Thoracic aorta (tissue), 2 donors: ENCODE measurements at places on chromosomes 1 and 21. TPM values are rescaled to one million over a fixed set of nuclear protein-coding genes. Genes with fewer than 3 reads are reported as not detected.
A peak's percentile ranks its signal among the peaks of the same experiment; 100 is the strongest.

ADAM30 gene
- total RNA-seq = not detected

KIF26B gene
- total RNA-seq = 0.41 TPM

RAP1GAP gene
- total RNA-seq = 0.27 TPM

MIXL1 gene
- not detected for total RNA-seq

LCE3E gene
- not detected for total RNA-seq

CDC42BPA gene
- 89.7 TPM for total RNA-seq

INTS11 gene
- 195 TPM for total RNA-seq

- no peak overlapping the region for H3K4me3 ChIP-seq
- H3K27ac ChIP-seq = no peak overlapping the region
- no peaks in the 10 kb centered on the region for H3K36me3 ChIP-seq
Measured at GRCh38 chr1:166350490-166350889, 183.7 kb upstream of the FAM78B start.

GRCh38 chr1:180250883-180251509, 20.9 kb downstream of the LHX4 start:
- H3K4me3 ChIP-seq = no peak overlapping the region
- H3K27me3 ChIP-seq = no peaks in the 10 kb centered on the region
- DNase-seq = no peak
- H3K36me3 ChIP-seq = no peaks in the 10 kb centered on the region
- H3K27ac ChIP-seq = no peak overlapping the region

GRCh38 chr21:31254131-31254530, 89.9 kb downstream of the TIAM1 start:
- H3K27ac ChIP-seq = no peak overlapping the region
- no peaks in the 10 kb centered on the region for H3K27me3 ChIP-seq
- DNase-seq = no peak
- H3K4me1 ChIP-seq = no peaks in the 10 kb centered on the region
- H3K4me3 ChIP-seq = no peak overlapping the region

- DNase-seq = no peak
- no peak overlapping the region for H3K27ac ChIP-seq
- no peaks in the 10 kb centered on the region for H3K27me3 ChIP-seq
Measured at GRCh38 chr1:115412286-115412685, 74.2 kb upstream of the NGF start.

DNA sequence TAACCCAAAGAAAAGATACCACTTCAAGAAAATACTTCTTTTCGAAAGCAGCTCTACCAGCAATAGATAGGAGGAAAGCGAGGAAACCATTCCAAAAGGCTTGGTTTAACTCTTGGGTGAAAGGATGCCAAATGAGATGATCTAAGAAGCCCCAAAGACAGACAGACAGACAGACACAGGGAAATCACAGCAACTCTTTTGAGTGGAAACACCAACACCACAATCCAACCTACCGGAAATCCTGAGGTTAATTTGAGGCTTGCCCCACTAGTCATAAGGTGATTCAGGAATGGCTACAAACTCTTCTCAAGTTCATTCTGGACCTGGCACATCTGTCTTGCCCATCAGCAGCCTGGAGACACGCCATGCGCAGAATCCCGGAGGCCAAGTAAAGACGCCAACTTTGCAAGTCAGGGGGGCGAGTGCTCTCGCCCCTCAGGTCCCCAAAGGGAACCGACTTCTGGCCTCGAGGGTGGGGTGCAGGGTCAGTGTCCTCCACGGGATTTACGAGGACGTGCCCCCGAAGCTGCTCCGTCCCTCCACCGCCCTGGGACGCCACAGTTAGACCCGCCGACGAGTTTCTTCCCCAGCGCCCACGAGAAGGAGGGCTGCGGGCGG, 778 bp downstream of the EVI5 start:
- peak overlapping the region; percentile 99 for H3K27ac ChIP-seq
- no peak for DNase-seq
- H3K4me3 ChIP-seq = peak overlapping the region; percentile 89
- peaks cover 15% of the 10 kb centered on the region for H3K4me1 ChIP-seq

- peaks cover 27% of the 10 kb centered on the region for H3K4me1 ChIP-seq
- DNase-seq = peak; percentile 80
- no peaks in the 10 kb centered on the region for H3K36me3 ChIP-seq
- H3K27me3 ChIP-seq = no peaks in the 10 kb centered on the region
- peak overlapping the region; percentile 37 for H3K4me3 ChIP-seq
Measured at GRCh38 chr21:45294509-45295291, 7.0 kb upstream of the POFUT2 start.

DNA sequence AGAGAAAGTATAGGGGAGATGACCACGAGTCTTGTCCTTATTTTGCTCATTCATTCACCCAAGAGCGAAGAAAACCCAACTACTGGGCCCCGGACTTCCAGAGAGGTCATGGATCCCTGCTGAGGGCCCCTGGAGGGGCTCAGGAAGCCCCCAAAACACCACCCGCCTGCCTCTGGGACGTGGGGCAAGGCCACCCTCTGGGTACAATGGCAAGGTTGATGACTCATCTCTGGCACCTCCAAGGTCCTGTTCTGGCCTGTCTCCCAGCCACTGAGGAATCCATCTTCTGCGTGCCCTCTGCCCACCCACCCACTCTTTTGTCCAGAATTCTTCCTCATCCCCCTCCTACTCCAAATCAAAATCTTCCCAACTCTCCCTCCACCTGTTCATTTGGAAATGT, 21.3 kb upstream of the PRDM15 start:
- H3K4me3 ChIP-seq = no peak overlapping the region
- H3K27ac ChIP-seq = no peak overlapping the region
- no peaks in the 10 kb centered on the region for H3K27me3 ChIP-seq
- H3K4me1 ChIP-seq = peaks cover 22% of the 10 kb centered on the region

GRCh38 chr1:75171876-75172275, 37.7 kb downstream of the LHX8 start:
- no peaks in the 10 kb centered on the region for H3K36me3 ChIP-seq
- no peaks in the 10 kb centered on the region for H3K27me3 ChIP-seq
- no peak for DNase-seq

DNA sequence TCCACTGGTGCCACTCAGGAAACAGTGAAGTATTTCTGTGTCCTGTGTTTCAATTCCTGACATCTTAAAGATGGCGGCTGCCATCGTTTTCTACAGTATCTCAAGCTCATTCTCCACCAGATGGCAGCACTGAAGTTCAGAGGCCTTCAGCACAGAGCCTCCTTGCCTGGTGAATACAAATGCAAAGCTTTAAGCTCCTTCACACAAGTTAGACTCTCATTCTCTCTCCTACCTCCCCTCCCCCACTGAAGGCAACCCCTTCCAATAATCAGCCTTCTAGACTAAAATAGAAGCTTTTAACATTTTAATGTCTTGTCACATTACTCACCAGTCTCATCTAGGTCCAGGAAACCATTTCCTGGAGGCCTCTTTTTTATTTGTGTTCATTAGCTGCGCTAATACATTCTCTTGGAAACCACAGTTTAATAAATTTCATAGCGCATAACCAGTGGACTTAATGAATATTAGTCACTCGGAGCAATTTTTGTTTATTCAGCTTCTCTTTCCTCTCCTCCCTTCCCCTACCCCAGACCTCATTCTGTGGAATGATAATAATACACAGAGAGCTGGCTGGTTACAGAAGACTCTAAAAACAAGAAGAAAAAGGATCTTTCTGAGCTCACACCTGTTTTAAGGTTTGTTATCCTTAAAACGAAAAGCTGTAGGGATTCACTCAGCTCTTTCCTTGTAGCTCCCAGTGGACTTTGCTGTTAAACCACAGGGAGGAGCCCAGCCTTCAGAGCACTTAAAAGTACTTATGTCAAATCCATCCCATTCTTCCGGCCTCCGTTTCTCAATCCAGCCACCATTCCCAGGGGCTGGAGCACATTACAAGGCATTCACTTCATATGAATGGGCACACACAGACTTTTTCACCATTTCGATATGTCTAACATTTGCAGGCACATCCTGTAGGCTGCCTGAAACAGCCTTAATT, 384.9 kb downstream of the HLX start:
- peak; percentile 38 for DNase-seq
- H3K27ac ChIP-seq = no peak overlapping the region
- H3K4me1 ChIP-seq = no peaks in the 10 kb centered on the region
- no peaks in the 10 kb centered on the region for H3K27me3 ChIP-seq
- H3K4me3 ChIP-seq = no peak overlapping the region

DNA sequence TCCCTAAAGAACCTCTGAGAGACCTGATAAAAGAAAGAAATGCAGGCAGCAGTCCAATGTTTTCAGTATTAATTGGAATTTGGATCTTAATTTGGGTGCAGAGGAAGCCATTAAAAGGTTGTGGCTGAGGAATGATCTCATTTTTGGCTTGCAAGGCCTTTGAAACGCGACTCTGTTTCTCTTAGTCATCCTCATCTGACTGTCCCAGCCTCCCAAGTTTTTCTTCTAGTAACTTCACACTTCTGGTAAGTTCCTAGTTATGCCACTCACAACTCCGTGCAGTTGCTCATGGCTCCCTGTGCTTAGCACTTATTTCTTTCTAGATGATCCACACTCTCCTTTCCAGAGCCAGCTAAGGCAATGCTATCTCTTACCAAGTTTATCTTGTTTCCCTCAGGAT, 147.4 kb upstream of the USP24 start:
- no peak overlapping the region for H3K27ac ChIP-seq
- no peaks in the 10 kb centered on the region for H3K27me3 ChIP-seq
- H3K36me3 ChIP-seq = no peaks in the 10 kb centered on the region
- no peak overlapping the region for H3K4me3 ChIP-seq
- DNase-seq = no peak
- H3K4me1 ChIP-seq = no peaks in the 10 kb centered on the region

GRCh38 chr21:46207006-46207919, 21.3 kb downstream of the LSS start:
- H3K4me3 ChIP-seq = no peak overlapping the region
- H3K27ac ChIP-seq = no peak overlapping the region

DNA sequence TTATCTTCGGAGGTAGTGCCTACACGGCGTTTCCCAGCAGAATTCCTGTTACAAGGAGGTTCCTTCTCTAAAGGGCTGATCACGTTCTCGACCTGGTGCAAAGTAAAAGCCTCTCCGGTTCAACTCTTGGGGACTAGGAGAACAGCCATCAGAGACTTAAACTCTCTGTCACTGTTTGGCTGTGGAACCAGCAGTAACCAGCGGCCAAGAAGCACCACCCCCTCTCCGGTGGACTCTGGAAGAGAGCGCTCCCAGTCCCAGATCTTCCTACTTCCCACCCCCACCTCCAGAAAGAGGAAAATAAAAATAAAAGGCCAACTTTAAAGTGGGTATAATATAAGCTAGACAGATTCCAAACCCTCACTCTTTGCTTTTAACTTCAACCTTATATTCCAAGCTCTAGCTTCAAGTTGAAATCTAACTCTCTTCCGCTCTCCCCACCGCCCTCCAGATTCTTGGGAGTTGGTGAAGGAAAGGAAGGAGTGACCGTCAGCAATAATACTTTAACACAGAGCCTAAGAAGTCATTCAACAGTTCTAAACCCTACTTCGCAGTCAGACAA, 2.9 kb downstream of the BRINP3 start:
- DNase-seq = no peak
- no peaks in the 10 kb centered on the region for H3K27me3 ChIP-seq
- peak overlapping the region; percentile 23 for H3K4me3 ChIP-seq
- H3K27ac ChIP-seq = no peak overlapping the region

DNA sequence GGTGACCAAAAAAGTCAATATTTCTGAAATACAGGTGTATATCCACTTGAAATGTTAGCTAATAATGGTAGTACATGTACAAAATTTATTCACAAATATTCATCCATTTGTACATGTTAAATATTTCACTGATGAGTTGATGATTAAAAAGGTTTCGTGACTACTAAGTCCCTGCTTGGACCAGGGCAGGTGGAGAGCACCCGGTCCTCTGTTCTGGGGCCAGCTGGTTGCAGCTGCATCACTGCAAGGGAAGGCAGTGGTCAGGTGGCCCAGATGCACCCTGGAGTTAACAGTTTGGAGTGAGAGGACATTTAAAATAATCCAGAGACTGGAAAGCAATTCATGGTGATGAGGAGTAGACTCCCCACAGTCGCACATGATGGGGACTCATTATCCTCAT, 141.2 kb downstream of the ZBTB18 start:
- no peaks in the 10 kb centered on the region for H3K4me1 ChIP-seq
- DNase-seq = no peak
- H3K27ac ChIP-seq = no peak overlapping the region
- no peaks in the 10 kb centered on the region for H3K27me3 ChIP-seq
- no peak overlapping the region for H3K4me3 ChIP-seq
- no peaks in the 10 kb centered on the region for H3K36me3 ChIP-seq
